Natural killer cell (primary cell): ENCODE measurements at places on chromosomes 3 and 15.

DNA sequence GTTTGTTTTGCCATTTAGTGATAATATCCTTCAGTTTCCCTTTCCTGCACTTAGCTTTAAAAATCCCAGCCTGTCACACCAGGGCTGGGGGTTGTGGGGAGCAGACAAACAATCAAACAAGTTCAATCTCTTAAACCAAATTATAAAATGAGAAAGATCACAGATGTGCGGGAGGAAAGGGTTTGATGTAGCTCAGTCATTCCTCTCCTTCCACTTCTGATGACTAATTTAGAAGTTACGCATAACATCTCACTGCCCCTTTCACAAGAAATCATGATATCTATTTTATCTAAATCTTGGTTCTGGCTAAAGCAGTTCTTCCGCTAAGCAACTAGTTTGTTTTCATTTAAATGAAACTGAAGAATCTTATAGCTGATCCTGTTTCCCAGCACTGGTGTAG lies 34.1 kb upstream of the ATG7 start:
- DNase-seq = no peak

DNA sequence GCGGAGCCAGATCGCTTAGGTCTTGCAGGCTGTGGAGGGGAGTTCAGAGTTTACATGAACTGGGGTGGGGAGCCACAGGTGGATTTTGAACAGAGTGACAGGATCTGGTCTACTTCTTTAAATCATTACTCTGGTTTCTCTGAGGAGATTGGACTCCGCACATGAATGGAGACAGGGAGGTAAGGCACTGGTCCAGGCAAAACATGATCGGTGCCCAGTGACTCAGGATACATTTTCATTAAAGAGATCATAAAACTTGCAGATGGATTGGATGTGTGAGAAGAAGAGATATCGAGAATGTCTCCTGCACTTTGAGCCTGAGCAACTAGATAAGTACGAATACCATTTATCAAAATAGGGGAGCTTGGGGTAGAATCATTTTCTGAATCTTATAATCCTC lies 61.8 kb upstream of the CMSS1 start:
- no peak for DNase-seq

DNA sequence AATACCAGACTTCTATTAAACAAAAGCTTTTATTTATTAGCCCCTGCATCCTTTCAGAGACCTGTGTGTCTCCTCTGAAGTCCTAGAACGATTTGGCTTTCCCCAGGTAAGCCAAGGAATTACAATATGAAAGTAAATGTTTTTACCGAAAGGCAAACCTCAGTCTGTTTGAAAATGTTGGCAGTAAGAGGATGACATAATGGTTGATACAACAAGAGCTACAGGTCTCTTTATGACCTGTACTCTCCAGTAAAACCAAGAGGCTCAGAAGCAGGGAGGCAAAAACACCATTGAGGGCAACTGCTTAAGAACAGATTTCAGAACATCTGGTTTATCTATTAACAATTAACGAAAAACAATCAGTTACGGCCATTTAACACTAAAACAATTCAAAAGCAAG lies 107.8 kb downstream of the ADAM10 start:
- no peak for DNase-seq

GRCh38 chr15:38021259-38021658 lies 86.8 kb downstream of the TMCO5A start:
- DNase-seq = no peak

- no peak for DNase-seq
Observed at GRCh38 chr15:67558502-67558901, 16.0 kb downstream of the MAP2K5 start.

DNA sequence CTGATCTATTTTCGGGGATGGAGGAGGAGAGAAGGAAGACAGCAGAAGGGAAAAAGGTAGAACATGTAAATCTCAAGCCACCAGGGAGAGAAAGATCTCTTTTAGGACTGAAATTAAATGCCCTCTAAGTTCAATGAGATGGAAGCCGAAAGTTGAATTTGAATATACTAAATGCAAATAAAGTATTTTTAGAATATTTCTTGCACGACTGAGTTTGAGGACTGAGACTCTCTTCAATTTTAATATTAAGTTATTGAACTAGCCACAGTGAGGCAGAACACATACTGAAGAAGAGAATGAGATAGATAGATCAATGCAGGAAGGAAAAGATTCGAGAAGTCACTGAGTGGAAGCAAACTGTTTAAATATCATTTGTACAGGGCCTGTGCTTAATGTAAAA lies 399.9 kb upstream of the CBLB start:
- DNase-seq = no peak

DNA sequence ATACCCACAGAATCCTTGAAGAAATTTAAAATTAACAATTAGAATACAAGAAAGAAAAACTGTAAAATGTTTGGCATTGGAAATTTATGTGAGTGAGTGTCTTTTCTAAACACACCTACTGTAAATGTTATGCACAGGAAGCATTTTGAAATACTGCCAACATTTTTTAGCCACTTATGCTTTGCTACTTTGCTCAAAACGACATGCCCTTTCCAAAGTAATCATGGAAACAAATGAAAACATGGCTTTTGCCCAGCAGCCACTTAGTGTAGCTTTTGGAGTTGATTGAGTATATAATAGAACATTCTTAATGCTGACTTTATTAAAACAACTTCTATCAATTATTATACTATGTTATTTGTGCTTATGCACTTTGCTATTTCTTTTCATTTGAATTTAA lies 823.0 kb downstream of the CADM2 start:
- no peak for DNase-seq

GRCh38 chr3:49161808-49162530 lies 4.2 kb downstream of the CCDC71 start:
- no peak for DNase-seq

GRCh38 chr3:178545337-178545736 lies 9.1 kb downstream of the KCNMB2 start:
- DNase-seq = no peak

DNA sequence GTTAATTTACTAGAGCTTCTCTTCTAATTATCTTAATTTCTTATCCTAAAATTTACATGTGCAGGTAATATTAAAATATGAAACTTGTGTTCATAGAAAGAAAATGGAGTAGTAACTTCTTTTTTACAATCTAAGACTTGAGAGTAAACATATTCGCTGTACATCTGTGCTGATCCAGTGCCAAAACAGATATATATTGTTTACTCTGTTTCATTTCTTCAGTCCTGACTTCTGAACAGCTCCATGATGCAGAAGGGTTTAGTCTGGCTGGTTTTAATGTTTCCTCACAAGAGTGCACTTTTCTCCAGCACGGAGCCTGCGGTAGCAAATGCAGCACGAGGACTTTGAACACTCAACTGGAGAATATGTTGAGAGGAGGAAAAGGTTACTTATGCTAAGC lies 306.8 kb downstream of the EPHA3 start:
- no peak for DNase-seq

DNA sequence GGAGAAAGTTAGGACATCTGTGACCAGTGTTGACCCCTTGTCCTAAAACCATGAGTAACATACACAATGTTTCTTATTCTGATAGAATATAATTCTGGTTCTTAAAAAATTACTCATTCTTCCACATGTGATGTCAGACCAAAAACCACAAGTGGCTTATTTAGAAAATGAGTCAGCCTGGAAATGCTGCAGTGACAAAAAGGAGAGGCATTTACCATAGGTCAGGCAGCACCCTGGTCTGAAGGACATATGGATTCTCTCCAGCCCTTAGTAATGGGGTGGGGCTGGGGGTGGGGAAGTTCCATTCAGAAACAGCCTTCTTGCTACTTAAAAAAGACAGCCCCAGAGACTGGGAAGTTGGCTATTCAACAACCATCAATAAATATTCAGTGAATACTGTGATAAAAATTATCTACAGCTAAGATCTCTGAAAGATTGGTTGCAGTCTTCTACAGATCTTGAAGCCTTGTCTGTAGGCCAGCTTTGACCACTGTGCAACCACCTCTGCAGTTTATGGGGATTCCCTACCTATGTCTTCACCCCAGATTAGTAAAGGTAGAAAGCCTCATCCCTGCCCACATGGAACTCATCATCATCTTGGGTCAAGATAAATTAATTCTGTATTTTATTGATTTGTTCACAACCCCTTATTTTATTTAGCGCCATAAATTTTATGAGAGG lies 34.9 kb upstream of the TIMP4 start:
- DNase-seq = no peak

DNA sequence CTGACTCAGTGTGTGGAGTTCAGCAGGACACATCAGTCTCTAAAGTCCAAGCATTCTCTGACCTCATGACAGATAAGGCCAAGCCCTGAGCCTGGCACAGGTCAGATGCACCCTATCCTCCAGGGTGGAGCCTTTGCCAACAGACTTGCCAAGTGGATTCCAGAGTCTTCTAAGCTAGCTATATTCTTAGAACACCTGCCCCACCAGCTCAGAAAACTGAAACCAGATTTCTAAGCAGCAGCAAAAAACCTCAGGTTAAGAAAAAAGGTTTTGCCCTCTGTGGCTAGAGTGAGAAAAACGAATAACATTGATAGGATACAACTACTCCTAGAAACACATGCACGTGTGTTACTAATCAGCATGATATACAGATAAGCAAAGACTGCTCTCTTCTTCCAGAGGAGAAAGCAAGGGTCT lies 11.6 kb downstream of the RMDN3 start:
- DNase-seq = no peak
